ENCODE measurements at places on chromosomes 4 and X. TPM values are rescaled to one million over a fixed set of nuclear protein-coding genes. Genes with fewer than 3 reads are reported as not detected.

DNA sequence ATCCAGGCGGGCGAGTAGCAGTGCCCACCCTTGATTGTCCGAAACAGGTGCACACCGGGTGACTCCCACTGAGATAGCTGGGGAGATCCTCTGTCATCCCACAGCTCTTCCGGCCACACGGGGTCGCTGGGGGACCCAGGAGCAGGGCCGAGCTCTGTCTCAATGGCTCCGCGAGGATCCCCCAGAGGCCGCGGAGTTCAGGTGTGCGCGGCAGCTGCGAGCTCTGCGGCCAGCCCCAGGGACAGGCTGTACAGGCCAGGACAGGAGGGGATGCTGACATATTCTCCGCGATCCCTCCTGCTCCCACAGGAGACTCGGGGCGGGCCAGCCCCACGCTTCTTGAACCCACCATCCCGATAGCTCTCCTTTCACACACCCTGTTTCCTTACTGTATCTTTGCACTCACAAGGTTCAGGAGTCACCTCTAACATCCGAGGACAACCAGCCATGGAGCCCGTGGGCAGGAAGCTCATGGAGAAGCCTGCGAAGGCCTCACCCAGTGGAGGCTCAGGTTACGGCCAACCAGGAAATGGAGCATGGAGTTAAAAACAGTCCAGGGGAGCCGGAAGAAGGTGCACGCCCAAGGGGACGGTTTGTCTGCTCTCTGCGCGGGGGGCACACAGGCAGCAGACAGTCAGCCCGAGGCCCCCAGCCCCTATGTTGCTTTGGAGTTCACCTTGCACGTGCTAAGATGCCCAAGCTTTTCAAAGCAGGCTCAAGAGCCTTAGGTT is 77.9 kb upstream of the AMELX start:
- no peak for DNase-seq

DNA sequence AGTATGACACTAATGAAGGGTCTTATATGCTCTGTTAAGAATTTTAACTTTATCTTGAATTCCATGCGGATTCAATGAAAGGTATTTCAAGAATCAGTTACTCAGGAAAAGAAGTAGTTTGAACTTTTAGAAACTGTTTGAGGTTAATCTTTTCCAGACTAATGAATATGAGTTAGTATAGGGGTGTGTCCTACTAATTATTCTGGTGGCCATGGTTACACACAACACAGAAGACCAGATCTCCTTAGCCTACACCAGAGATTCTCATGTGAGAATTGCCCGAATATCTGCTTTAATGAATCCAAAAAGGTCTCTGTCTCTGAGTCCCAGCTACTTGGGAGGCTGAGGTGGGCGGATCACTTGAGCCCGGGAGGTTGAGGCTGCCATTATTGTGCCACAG is 100.4 kb downstream of the MMRN1 start:
- no peak for DNase-seq

The SULT1B1 gene
- 1.7 TPM for total RNA-seq

The SRPX2 gene
- 50.6 TPM for total RNA-seq

DNA sequence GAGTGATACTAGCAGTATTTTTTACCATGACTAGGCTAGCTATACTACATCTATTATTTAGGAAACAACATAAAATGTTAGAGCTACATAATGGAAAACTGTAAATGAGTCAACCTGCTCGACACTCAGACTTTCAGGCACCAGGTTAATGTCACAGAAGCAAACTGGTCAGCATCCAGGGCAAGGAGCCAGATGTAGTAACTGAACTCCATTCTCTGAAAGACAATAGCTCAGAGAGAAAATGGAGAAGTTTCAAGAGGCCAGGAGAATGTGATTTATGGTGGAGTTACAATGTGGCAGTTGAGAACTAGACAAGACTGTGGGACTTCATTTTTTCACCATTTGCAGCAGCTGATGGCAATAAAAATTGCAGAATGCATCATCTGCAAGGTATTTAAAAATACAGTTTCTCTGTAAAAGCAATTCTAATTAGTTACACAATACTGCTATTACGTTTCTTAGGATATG is 342.7 kb upstream of the PABPC4L start:
- no peak for DNase-seq

The ANXA10 gene
- total RNA-seq = not detected

- DNase-seq = no peak
Observed at GRCh38 chrX:123219916-123220315, 35.8 kb downstream of the GRIA3 start.

GRCh38 chrX:17485391-17485790 is 110.4 kb downstream of the NHS start:
- DNase-seq = no peak

The TCEAL6 gene
- 1.7 TPM for total RNA-seq

DNA sequence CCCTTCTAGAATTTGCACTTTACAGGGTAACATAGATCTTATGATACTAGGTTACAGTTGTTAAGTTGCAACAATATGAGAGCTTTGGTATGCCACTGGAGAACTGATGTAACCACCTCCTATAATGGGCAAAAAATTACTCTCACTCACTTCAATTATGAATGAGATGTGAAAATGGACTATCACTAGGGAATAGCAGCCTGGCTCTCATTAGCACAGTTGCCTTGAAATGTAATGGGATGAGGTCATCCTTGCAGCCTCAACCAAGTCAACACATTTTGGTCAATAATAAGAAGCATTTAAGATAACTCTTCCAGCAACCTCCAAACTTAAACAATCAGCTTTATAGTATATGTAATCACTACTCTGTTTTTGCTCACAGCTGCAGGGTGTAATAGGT is 69.4 kb downstream of the TBC1D9 start:
- no peak for DNase-seq

The EGF gene
- total RNA-seq = 0.74 TPM

GRCh38 chr4:16411501-16412085 is 185.3 kb upstream of the TAPT1 start:
- no peak for DNase-seq

GRCh38 chr4:10161840-10162239 is 45.2 kb upstream of the WDR1 start:
- no peak for DNase-seq

The SCRG1 gene
- 0.49 TPM for total RNA-seq

The NHS gene
- total RNA-seq = 8.3 TPM

- no peak for DNase-seq
Observed at GRCh38 chr4:153780221-153780620, 8.7 kb downstream of the SFRP2 start.

DNA sequence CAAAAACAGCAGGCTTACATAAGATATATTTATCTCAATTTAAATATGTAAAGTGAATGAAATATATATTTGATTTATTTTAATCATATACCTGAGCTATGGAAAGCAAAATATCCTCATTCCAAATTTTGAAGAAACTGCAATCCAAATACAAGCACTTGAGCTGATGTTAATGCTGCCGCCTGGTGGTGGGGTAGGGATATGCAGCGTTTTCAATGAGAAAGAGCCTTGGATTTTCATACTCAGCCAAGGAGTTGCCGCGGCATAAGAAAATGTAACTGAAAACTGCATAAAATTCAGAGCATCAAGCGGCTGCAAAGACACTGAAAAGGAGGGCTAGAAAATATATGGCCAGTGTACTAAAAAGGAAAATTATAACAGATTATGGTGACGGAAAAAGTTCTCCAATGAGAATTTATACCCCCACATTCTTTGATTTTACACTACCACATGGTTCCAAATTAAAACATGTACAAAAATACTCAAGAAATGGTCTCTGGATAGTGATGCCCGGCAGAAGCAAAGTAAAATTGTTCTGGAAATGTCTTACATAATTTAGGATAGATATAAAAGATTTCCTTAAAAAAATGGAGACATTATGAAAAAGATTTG is 660.3 kb upstream of the PITX2 start:
- no peak for DNase-seq
